ENCODE measurements at places on chromosomes 3 and 15.

DNA sequence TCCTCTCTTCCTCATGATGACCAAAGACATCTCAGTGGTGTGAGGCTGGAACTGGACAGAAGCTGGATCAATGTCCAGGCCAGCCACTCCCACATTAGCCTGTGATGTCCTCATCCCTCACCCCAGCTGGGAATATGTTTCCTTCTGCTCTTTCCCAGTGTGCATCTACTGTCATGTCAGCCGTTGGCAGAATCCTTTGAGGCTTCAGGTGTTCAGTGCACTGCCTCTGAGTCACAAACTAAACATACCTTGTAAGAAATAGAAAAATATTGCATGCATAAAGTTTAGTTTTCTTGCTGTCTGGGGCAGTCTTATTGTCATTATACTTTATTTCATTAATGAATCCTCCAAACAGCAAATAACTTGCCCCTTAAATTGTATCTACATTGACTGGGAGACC is 161.6 kb upstream of the RASGRP1 start:
- DNase-seq = no peak

DNA sequence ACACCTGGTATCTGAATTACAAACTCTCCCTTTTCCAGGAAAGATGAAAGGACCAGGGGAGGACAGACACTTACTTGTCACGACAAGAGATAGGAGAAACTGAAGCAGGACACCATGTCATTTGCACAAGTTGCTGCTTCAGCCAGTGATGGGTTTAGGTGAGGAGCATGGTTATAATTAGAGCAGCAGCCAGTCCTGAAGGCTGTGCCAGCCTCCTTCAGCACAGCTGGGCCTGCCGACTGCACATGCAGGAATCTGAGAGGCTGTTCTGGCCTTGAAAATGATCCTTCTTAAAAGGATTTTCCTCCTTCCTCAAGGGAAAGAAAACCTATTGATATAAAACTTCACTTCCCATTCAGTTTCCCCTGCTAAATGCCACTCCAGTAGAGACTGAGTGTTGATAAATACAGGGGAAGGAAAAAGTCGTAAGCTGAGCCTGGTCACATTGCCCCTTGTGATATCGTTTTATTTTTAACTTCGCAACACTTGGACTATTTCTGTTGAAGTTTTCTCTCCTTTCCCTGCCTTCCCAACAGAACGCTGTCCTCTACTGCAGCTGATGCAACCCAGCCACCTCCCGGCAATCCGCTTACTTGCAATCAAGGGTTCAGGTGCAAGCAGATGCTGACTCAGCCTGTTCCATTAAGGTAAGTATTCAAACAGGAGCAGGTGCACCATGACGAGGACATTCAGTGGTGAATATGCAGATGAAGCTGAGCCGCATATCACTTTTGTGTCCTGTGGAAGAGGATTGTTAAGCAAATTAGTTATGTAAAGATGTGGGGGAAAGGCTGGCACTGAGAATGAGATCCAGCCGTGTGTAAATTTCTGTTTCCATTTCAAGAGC is at the start of gene FBXO40:
Gene FBXO40, plus strand, starts transcription at position 524 of the 847 bp plus-strand sequence. CDS start 27,197 bp downstream, outside the sequence.
- no peak for DNase-seq

DNA sequence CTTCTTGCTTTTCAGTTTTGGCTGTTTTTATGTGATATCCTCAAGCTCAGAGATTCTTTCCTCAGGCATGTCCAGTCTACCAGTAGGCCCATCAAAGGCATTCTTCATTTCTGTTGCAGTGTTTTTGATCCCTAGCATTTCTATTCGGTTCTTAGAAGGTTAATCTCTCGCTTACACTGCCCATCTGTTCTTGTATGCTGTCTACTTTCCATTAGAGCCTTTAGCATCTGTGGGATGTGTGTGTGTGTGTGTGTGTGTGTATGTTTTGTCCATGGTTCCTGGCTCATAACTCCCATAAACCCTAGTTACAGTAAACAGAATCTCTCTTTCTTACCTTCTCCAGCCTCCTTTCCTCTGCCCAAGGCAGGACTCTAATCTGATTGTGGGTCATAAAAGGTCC is 5.1 kb upstream of the SLC22A13 start:
- no peak for DNase-seq

- DNase-seq = no peak
Measured at GRCh38 chr3:133996251-133996661, 33.5 kb downstream of the SLCO2A1 start.

GRCh38 chr15:61812476-61812875 is 247.8 kb downstream of the VPS13C start:
- DNase-seq = no peak

DNA sequence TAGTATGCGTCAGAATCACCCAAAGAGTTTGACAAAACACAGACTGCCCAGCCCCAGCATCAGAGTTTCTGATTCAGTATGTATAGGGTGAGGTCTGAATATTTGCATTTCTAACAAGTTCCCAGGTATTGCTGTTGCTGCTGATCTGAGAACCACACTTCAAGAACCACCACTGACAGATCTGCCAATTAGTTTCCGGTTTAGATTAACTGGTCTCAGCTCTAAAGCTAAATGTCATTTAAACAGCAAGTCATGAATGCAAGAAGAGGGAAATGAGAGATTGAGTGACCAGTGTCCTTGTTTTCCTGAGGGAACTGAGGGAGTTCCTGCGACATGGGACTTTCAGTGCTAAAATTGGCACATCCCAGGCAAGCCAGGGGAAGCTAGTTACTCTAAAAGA is 305.0 kb downstream of the ZNF385D start:
- no peak for DNase-seq

- DNase-seq = no peak
Measured at GRCh38 chr3:71549951-71550350, 33.6 kb downstream of the FOXP1 start.

DNA sequence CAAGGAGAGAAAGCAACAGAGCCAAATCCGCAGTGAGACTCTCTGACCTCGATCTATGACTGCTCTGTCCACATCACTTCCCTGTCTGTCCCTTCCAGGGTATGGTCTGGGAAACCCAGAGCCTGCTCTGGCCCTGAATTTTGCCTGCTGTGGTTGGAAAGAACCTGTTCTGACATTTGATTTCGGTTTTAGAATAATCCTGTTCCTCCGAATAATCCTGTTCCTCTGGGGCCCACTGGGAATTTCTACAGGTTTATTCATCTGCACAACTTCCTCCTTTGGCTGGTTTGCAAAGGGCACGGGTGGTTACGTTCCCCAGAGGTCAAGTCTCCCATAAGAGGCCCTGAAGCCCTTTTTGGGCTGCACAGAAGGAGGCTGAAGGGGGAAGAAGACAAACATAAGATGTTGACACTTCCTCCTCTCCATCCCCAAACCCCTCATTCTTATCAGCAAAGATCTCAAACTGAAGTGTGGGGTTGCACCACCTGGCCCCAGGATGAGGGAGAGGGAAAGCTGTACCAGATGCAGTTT is 10.6 kb downstream of the LAMP3 start:
- no peak for DNase-seq

- DNase-seq = no peak
Measured at GRCh38 chr3:132464066-132464465, 46.8 kb downstream of the DNAJC13 start.

- DNase-seq = no peak
Measured at GRCh38 chr15:88690331-88690730, 51.5 kb downstream of the ISG20 start.

GRCh38 chr3:131107637-131108433 is 81.2 kb downstream of the NEK11 start:
- DNase-seq = no peak

DNA sequence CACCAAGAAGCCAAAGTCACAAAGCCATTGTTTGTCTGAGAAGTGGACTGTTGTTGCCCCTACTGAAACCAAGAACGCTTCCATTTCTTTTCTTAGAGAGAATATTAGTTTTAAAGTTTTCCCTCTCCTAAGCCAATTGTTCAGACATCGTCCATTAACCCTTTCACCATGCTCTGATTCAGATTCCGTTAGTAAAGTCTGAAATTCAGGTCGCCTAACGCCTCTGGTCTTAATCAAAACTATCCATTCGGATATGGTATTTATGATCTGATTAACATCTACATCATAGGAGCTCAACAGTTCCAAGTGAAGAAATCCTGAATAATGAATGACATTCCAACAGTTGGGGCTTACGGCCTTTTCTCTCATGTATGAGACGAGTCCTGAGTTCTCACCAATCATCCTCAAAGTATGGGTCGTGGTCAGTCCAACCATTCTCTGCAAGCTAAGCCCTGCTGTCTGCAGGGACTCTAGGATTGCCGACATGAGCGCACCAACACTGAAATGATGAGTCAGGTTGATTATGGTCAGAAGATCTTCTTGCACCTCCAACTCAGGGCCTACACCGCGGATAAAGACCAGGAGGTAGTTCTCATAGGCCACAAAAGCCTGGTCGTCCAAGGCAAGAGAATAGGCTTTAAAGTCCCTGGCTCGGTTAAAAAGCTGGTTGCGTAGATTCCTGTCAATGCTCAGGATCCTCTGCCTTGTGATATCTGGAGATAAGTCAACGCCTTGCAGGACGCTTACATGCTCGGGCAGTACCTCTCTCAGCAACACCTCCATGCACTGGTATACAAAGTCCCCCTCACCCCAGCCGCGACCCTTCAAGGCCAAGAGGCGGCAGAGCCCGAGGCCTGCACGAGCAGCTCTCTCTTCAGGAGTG is 767 bp downstream of the EPM2AIP1 start:
- no peak for DNase-seq

GRCh38 chr3:114456742-114457141 is 162.9 kb downstream of the TIGIT start:
- no peak for DNase-seq

DNA sequence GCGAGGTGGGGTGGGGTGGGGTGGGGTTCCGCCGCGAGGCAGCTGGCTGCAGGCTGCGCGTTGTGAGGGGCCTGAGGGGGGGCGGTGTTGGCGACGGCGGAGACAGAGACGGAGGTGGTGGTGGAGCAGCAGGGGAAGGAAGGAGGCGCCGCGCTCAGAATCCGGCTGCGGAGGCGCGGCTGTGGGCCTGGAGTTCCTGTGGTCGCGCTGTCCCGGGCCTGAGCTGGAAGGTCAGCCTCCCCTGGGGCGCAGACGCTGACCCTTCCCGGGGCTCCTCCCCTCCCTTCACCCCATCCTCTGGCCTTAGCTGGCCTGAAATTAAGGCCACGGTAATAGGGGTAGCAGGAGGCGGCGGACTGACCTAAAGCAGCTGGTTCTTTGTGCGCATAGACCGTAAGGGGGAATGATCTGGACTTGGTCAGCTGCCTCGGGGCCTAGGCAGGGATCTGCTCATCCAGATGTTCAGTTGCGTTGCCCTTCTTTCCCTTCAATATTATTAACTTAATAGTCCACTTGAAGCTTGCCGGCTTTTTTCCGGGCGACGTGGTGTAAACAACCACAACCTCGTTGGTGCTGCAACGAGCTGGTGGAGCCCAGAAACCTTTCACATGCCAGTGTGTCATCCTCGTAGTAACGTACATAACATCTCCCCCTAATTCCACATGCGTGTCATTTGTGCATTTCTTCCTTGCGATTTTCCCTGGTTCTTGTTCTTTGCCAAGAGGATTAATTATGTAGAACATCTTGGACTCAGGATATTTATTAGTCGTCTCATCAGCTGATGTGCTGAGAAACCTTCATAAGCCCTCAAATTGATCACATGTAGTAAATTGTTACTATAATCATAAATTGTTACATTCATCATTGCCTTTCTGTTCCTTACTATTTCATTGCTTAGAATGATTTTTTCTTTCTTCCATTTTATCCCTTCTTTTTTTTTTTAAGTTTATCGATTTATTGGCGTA is 626 bp downstream of the SEC62 start:
- DNase-seq = no peak

GRCh38 chr3:125150525-125151441 is 61.8 kb downstream of the SLC12A8 start:
- peak; percentile 30 for DNase-seq

GRCh38 chr3:34141841-34142337 is 343.5 kb downstream of the PDCD6IP start:
- DNase-seq = no peak

GRCh38 chr3:170631755-170632488 is 46.0 kb upstream of the SLC7A14 start:
- no peak for DNase-seq

DNA sequence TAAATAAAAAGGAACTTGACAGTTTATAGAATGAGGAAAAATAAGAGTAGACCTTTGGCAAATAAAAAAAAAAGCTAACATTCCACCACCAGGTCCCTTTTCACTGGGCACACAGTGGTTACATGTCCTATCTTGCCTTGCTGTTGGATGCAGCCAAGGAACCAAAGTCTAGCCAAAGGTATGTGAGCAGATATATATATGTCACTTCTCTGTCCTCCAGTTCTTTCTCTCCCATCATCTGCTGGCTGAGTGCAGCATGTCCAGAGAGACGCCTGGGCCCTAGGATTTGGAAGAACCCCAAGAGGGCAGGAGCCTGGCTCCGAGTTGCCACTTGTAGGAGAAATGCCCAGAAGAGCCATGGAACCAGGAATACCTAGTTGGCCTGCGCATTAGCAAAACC is 104.7 kb downstream of the SERPINI1 start:
- DNase-seq = no peak

DNA sequence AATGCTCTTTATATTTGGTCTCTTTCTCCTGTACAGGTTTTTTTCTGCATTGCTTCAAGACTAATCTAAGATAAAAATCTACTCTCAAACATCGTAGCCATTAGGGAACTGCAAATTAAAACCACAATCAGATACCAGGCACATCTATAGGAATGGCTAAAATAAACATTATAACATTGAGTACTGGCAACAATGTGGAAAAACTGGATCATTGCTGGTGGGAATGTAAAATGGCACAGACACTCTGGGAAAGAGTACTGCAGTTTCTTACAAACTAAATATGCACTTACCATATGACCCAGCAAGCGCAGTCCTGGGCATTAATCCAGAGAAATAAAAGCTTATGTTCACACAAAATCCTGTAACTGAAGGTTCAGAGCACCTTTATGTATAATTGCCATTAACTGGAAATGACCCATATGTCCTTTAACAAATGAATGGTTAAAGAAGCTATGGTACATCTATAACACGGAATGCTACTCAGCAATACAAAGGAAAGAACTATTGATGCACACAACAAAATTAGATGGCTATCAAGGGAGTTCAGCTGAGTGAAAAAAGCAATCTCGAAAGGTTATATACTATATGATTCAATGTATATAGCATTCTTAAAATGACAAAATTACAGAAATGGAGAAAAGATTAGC is 6.3 kb downstream of the ABCC5 start:
- DNase-seq = no peak

DNA sequence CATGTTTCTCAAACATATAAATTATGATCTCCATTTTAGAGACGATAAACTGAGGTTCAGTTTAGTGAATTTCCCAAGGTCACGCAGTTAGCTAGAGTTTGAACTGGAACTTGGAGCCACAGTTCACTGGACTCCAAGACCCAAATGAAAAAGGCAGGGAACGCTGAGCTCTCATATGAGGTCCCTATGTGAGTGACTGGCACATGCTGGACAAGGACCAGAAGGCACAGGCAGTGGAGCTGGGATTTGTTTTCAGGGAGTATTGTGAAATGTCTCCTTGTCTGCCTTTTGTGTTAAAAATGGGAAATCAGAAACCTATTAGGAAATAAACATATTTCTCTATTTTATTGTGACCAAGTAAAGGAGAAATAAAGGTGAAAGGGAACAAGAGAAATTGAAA is 63.5 kb downstream of the MESD start:
- no peak for DNase-seq

GRCh38 chr3:161395115-161396012 is 24.0 kb upstream of the SPTSSB start:
- no peak for DNase-seq
